AG20443 (cell line): ENCODE measurements at places on chromosomes 2 and 18.

- no peak for DNase-seq
Observed at GRCh38 chr2:47373747-47374146, 29.2 kb upstream of the MSH2 start.

- DNase-seq = no peak
Observed at GRCh38 chr2:232211743-232212686, 166.5 kb upstream of the ALPP start.

- no peak for DNase-seq
Observed at GRCh38 chr2:26712486-26713465, 20.3 kb downstream of the KCNK3 start.

DNA sequence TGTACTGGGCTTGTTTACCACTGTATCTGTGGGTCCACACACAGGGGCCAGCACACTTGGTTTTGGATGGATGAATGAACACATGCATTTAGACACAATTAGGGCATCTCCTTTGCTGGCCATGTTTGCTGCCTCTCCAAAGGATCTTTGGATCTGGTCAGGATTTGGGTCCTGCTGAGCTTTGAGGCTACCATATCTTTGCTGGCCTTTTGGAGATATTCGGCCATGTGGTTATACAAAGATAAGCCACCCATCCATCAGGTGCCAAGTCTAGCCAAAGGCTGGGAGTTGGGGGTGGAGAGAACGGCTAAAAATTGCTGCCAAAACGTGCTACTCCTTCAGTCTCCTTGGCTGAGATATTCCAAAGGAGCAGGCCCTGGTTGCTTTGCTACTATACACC, 18.2 kb upstream of the FZD7 start:
- DNase-seq = no peak

DNA sequence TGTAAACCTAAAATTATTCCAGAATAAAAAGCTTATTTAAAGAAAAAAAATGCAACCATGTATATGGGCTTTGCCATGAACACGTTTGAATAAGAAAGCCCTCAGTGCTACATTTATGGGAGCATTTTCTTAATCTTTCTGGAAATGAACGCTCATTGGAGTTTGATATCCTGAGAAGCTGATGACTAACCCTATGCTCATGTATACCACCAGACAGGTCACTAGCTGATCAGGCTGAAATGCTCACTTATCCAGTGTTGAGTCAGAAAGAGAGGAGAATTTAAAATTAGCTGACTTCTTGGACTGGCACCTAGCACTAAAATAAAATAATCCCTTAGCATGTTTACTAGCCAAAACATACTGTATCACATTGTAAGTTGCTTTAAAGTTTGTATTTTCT, 254.9 kb upstream of the SIX3 start:
- DNase-seq = peak; percentile 43

DNA sequence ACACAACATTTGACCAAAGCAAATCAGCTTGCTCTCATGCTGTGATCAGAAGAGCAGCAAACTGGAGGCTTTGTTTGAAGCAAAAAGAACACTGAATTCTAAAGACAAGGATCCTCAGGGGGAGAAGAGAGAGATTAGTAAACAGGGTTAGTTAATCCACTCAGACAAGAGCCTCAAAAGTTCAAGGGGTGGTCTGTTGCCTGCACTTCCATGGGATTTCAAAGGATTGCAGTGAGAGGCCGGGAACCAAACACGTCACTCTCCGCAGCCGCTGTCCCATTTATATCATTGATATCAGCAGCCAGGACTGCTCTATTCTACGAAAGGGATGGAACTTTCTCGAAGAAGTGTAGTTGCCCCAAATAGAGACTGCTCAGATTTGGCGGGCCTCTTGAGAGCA, 97.8 kb upstream of the SP3 start:
- no peak for DNase-seq

DNA sequence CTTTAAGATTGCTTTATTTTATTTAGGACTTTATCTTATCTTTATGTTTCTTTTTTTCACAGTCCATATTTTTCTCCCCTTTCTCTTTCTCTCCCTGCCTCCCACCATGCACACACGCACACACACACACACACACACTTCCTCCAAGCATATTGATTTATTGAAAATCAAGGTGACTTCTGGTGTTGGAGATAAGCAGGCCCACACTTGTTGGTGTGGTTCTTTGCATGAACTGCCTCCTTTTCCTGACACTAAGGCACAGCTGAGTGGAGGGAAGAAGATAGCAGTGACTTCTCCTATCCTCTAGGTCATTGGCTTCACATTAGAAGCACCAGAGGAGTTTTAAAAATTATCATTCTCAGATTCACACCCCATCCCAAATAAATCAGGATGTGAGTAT, 18.0 kb downstream of the TBR1 start:
- DNase-seq = no peak

DNA sequence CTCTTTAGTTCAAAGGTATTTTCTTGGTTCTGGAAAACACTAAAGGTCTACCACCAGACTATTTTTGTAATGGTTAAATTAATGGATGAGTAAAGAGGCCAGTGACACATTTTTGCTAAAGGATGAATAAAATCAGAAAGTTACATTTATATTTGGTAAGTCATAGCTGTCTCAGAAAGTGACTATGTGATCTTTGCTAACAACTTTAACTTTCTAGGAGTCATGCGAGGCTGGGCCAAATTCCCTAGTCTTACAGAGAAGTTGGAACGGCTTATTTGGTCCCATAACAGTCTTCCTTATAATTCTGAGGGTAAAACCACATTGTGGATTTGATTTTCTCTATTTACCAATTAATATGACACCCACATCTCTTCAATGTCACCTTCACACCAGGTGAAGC, 198.1 kb downstream of the PDE1A start:
- DNase-seq = peak; percentile 34

DNA sequence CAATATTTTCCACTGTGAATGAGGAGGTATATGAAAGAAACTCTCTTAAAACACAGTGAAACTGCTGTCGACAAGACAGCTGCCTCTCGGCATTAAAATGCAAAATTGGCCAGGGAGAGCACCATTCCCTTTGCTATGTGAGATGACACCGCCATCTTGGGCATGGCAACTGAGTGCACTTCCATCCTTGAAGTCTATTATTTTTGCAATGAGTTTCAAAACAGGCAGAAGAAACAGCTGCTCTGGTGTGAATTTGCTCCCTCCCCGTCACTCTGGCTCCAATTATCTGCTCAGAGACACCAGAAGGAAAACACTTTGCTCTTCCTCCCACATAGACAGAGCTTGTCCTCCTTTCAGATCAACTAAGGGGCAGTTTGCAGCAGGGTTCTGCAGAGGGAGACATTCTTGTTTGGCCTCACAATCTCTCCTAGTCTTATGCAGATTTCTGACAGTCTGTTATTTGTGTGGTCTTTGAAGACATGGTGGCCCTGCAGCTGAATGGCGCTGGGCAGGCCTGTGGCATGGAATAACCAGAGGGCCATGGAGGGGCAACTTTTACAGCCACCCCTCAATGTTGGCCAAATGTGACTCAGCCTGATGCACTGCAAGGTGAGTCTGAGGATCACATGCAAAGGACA, 48.6 kb upstream of the SEC11C start:
- DNase-seq = no peak
